ENCODE measurements at places on chromosomes 1 and 21.

- peak; percentile 94 for DNase-seq
Measured at GRCh38 chr1:202007805-202008489, 2.4 kb upstream of the ELF3 start.

GRCh38 chr1:58883037-58883887, 99.4 kb upstream of the JUN start:
- DNase-seq: peak; percentile 98

DNA sequence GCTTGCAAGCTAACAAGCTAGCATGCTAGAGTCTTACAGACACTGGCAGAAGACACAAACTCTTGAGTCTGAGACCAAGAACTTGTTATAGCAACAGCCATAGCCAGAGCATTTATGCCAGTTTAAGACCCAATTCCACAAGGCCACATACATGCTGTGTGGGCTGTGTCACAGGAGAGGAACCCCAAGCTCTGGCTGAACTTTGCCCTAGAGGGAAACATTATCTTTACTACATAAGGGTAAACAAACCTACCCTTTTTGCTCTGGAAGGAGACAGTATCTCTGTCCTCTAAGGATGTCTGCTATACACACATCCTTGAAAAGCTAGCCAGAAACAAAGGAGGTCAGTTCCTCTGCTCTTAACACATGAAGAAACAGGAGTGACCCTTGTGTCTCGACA, 70.3 kb downstream of the HSF2BP start:
- no peak for DNase-seq

GRCh38 chr1:172914501-172915144, 136.1 kb downstream of the TNFSF18 start:
- no peak for DNase-seq

GRCh38 chr1:107786203-107786845, 178.7 kb downstream of the VAV3 start:
- no peak for DNase-seq

- DNase-seq: peak; percentile 70
Measured at GRCh38 chr1:161235957-161236775, 1.8 kb downstream of the NR1I3 start.

DNA sequence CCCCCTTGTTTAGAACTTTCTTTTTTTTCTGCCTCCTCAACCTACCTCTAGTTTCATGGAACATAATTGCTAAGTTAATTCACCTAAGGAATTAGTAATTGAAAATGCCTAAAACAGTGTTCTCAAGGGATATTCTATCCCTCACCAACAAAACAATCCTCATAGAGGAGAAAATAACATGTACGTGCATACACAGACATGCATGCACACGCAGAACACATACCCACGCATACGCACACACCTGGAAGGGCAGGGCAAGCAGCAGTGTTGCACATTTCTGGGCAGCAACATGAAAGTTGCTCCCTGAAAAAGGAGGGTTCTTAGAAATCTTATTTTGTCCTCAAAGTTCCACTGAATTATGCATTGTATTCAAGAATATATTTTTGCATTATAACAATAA, 76.6 kb downstream of the HHAT start:
- DNase-seq: no peak

DNA sequence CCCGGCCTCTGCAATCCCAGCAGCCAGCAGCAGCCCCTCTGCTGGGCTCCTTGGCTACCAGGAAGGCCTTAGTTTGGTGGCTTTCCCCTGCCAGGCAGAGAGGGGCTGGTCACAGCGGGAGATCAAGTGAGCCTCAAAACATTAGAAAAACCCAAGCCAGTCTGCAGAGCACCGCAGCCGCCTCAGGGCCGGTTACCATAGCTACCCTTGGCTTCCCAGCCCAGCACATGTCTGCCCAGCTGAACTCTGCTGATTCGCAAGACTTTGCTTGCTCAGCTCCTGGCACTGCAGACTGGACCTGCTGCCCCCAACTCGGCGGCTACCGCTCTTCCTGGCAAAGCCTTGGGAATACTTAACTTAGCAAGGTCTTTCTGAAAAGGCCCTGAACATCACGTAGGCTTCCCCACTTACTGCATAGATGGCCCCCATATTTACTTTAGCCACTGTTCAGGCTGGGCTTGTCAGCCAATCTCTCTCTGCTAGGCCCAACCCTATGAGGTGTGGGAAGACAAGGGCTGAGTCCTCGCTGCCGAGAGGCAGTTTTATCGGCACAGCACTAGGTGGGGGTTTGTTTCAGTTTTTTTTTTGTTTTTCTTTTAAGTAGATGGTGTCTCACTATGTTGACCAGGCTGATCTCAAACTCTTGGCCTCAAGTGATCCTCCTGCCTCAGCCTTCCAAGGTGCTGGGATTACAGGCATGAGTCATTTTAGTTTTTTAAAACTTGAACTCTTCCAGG, 28.6 kb upstream of the PLEKHG5 start:
- peak; percentile 31 for DNase-seq

DNA sequence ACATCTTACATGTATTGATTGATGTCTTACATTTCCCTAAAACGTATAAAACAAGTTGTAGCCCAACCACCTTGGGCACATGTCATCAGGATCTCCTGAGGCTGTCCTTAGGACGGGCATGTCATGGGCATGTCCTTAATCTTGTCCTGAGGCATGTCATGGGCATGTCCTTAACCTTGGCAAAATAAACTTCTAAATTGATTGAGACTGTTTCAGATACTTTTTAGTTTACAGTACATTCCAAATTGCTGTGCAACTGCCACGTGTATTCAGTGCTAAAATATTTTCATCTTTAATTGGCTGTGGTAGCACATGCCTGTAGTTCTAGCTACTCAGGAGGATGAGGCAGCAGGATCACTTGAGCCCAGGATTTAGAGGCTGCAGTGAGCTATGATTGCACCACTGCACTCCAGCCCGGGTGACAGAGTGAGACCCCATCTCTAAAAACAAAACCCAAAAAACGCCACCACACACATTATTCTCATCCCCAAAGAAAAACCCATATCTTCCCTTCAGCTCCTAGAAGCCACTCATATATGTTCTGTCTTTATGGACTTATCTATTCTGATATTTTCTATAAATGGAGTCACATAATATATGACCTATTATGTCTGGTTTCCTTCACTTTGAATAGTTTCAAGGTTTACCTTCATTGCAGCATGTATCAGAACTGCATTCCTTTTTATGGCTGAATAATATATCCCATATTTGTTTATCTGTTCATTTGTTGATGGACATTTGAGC, 96.0 kb upstream of the BTG3 start:
- no peak for DNase-seq

DNA sequence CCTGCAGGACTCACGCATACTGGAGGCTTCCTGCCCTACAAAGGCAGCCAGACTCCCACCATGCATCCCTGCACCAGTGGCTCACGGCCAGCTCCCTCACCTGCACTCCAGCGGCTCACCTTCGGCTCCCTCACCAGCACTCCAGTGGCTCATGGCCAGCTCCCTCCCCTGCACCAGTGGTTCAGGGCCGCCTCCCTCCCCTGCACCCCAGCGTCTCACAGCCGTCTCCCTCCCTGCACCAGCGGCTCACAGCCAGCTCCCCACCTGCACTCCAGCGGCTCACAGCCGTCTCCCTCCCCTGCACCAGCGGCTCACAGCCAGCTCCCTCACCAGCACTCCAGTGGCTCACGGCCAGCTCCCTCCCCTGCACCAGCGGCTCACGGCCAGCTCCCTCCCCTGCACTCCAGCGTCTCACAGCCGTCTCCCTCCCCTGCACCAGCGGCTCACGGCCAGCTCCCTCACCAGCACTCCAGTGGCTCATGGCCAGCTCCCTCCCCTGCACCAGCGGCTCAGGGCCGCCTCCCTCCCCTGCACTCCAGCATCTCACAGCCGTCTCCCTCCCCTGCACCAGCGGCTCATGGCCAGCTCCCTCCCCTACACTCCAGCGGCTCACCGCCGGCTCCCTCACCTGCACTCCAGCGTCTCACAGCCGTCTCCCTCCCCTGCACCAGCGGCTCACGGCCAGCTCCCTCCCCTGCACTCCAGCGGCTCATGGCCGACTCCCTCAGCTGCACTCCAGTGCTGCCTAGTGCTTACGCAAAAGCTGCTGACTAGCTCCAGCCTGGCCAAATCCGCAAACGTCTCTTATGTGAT, 324.5 kb downstream of the NPHP4 start:
- DNase-seq: no peak

GRCh38 chr21:39900491-39900890, 33.3 kb downstream of the PCP4 start:
- no peak for DNase-seq

- DNase-seq: no peak
Measured at GRCh38 chr21:37620401-37620800, 253.8 kb downstream of the DYRK1A start.

DNA sequence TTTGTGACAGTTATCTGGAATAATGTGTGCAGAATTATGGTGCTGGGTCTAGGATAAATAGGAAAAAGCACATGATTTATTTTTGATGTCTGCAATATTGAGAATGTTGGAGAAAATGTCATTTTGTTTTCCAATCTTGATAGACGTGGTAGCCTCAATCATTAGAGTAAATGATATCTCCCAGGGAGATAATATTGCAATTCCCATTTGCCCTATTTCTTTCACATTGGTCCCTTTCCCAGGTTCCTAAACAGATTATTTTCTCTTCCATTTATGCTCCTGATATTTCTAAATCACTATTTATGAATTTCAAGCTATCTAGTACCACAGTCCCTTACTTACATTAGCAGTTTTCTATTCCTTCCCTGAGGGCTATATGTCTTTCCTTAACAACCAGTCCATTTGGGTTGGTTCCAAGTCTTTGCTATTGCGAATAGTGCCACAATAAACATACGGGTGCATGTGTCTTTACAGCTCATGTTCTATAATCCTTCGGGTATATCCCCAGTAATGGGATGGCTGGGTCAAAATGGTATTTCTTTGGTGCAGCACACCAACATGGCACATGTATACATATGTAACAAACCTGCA, 447.3 kb downstream of the PLA2G4A start:
- no peak for DNase-seq

GRCh38 chr1:228975238-228975907, 240.1 kb downstream of the RHOU start:
- DNase-seq: no peak

- no peak for DNase-seq
Measured at GRCh38 chr1:36159614-36160387, 3.8 kb downstream of the MAP7D1 start.

GRCh38 chr1:48073798-48074530, 76.8 kb upstream of the TRABD2B start:
- no peak for DNase-seq

DNA sequence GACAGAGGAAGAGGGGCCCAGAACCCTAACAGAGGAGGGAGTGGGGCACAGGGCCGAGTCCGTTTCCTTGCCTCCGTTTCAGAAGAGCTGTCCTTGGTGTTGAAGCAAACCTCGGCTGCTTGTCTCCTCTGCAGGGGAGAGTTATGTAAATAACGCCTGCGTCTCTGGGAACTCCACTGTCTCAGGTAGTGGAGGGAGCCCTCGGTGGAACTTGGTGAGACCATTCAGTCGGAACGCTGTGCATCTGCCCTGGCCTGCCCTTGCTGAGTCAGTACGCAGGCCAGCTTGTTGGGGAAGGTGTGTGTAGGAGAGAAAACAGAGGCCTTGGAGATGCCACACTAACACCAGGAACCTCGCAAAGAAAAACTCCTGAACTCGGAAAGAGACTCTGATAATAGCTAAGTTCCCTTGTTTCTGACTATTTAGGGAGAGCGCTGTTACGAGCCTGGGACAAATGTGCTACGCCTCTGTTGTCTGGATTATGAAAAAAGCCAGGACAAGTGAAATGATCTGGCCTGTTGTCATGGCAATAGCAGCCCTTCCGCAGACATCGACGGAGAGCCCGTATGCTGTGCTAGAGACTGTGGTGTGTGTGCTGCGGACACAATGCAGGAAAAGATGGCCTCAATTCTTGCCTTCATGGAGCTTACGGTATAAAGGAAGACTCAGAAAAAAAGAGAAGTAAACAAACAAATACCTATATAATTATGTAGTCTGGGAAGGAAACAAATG, 94.6 kb upstream of the AKT3 start:
- DNase-seq: no peak

DNA sequence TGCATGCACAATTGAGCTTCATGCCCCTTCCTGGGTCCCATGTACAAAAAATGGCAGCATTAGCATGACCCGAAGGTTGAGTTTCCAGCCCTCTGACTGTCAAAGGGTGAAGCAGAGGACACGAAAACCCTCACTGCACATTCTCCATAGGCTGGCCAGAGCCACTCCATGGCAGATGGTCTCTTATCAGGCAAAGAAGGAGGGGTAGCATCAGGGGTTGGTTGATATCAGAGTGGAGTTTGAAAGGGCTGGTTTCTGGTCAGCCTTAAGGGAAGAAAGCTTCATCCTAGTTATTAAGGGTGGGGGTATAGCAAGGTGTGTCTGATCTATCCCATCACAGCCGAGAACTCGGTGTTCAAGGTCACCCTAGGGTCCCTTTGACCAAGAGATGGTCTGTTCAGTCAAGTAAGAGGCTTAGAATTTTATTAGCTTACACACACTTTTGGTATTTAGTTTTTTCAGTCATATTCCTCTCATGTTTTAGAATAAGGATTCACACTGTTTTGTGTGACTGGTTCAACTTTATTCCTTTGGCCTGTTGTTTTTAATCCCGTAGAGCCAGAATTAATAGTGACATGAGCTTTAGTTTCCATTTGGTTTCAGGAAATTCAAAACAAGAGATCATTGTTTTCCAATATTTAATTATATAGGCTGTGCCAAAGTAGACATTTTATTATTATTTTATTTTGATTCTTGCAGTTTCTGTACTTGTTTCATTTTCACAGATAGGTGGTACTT, 199.9 kb upstream of the FMN2 start:
- no peak for DNase-seq

DNA sequence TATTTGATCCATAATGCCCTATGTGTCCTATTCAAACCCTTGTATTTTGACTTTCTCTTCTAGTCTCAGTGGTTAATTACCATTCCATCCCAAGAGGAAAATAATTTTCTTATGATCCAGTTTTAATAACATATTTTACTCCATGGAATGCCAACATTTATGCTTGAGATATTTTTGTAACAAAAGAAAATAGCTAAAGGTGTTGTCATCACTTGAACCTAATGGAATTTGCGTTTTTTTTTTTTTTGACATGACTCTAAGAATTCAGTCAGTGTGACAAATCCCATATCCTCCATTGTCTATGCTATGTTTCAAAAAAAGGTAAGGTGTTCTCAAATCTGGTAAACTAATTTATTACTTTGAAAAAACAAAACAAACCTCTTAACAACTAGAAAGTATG, 324.1 kb upstream of the ADAMTS5 start:
- DNase-seq: no peak

- DNase-seq: peak; percentile 75
Measured at GRCh38 chr1:156356875-156357534, 12.0 kb upstream of the RHBG start.

DNA sequence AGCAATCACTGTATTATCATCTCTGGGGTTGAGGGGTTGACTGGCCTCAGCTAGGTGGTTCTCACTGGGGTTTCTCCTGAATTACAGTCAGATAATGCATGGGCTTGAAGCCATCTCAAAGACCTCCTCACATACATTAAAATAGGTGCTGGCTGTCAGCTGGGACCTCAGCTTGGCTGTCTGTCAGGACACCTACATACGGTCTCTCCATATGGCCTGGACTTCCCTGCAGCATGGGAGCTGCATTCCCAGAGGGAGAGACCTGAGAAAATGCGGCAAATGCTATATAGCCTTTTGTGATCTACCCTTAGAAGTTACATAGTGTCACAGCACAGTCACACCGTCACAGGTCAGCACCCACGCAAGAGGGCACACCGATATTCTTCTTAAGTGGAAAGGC, 93.6 kb downstream of the TSEN15 start:
- no peak for DNase-seq
